T-helper 2 cell treated with Interferon-gamma antibody and Interleukin-4, amounts not matched to agents 100 ng/mL and 5 ng/mL, for 36 hours (primary cell): ENCODE measurements at places on chromosomes 13 and 19. TPM values are rescaled to one million over a fixed set of nuclear protein-coding genes. Genes with fewer than 3 reads are reported as not detected.

The OLFM4 gene
- not detected in 2 replicates for total RNA-seq

The EFNB2 gene
- total RNA-seq, result 0.07 and 0.11 TPM in 2 replicates

The FCHO1 gene
- 84.7 and 85.4 TPM in 2 replicates for total RNA-seq

The SIGLEC5 gene
- total RNA-seq, result not detected in 2 replicates

The ZNF585A gene
- total RNA-seq, result 3.8 and 5.4 TPM in 2 replicates

The PLK5 gene
- 0.07 TPM in 1 of 2 replicates, not detected in the other for total RNA-seq

The KLHL1 gene
- total RNA-seq, result not detected in 2 replicates

The CYP2F1 gene
- not detected in 2 replicates for total RNA-seq

The RASAL3 gene
- 113 and 133 TPM in 2 replicates for total RNA-seq

The GSX1 gene
- not detected in 2 replicates for total RNA-seq

The SOX21 gene
- total RNA-seq, result 0.07 TPM in 1 of 2 replicates, not detected in the other

The SYDE1 gene
- total RNA-seq, result 0.41 and 0.55 TPM in 2 replicates

The ZNF296 gene
- total RNA-seq, result 4.1 and 5.0 TPM in 2 replicates

The ANGPTL4 gene
- total RNA-seq, result 0.30 and 0.36 TPM in 2 replicates

The CLDN10 gene
- not detected in 2 replicates for total RNA-seq

The OR7D2 gene
- 0.39 and 0.95 TPM in 2 replicates for total RNA-seq

The NCR1 gene
- not detected in 2 replicates for total RNA-seq

The MAST1 gene
- total RNA-seq, result 0.73 and 1.0 TPM in 2 replicates

The OXGR1 gene
- total RNA-seq, result not detected in 2 replicates

The TPTE2 gene
- total RNA-seq, result 0.14 TPM in 1 of 2 replicates, not detected in the other

The ZNF570 gene
- total RNA-seq, result 2.8 and 4.4 TPM in 2 replicates

The GRK1 gene
- total RNA-seq, result 0.05 TPM in 1 of 2 replicates, not detected in the other

The MUC16 gene
- not detected in 2 replicates for total RNA-seq

The KLK12 gene
- total RNA-seq, result not detected in 2 replicates

The MYBPC2 gene
- 0.07 and 0.36 TPM in 2 replicates for total RNA-seq

The SHFL gene
- total RNA-seq, result 67.8 and 68.1 TPM in 2 replicates

The PSG3 gene
- total RNA-seq, result not detected in 2 replicates

The COQ8B gene
- total RNA-seq, result 27.1 and 30.6 TPM in 2 replicates

The NAPSA gene
- 2.0 and 2.2 TPM in 2 replicates for total RNA-seq

The NUP58 gene
- total RNA-seq, result 87.0 and 89.8 TPM in 2 replicates

The SLC10A2 gene
- not detected in 2 replicates for total RNA-seq

The CYP4F8 gene
- total RNA-seq, result not detected in 2 replicates
